ENCODE measurements at places on chromosomes 11 and 22. TPM values are rescaled to one million over a fixed set of nuclear protein-coding genes. Genes with fewer than 3 reads are reported as not detected.
A peak's percentile ranks its signal among the peaks of the same experiment; 100 is the strongest.

Gene SLC17A6
- 0.31 TPM for total RNA-seq

- H3K27ac ChIP-seq, result no peak overlapping the region
- DNase-seq, result peak; percentile 79
- no peaks in the 10 kb centered on the region for H3K27me3 ChIP-seq
- no peak overlapping the region for H3K4me3 ChIP-seq
Observed at GRCh38 chr11:19938169-19938856, 222.0 kb downstream of the DBX1 start.

DNA sequence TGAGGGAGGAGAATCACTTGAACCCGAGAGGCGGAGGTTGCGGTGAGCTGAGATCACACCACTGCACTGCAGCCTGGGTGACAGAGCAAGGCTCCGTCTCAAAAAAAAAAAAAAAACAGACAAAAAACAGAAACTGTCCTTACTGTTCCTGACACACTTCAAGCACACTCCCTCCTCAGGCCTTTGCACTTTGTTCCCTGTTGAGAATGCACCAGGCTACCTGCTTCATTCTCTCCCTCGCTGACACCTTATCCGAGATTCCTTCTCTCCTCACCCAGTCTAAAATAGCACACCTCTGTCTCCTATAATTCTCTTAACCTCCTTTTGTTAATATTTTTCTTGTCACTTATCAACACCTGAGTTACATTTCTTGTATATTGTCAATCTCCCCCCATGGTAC, 32.3 kb upstream of the TECTA start:
- H3K27ac ChIP-seq, result no peak overlapping the region
- H3K4me3 ChIP-seq, result no peak overlapping the region
- H3K27me3 ChIP-seq, result no peaks in the 10 kb centered on the region
- no peak for DNase-seq
- H3K4me1 ChIP-seq, result peaks cover 12% of the 10 kb centered on the region

DNA sequence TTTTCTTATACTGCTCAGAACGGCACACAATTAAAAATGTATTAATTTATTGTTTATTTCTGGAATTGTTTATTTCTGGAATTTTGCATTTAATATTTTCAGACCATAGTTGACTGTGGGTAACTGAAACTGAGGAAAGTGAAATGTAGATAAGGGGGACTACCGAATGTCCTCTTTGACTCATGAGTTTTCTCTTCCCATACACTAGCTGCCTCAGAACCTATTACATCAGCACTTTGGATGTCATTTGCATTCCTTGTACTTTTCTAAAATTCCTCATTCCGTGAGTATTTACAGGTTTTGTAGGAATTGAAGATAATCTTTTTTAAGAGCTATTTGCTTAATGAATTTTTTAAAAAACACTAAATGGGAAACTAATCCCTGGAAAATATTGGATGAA, 29.8 kb downstream of the ZC3H12C start:
- no peaks in the 10 kb centered on the region for H3K36me3 ChIP-seq
- no peak overlapping the region for H3K4me3 ChIP-seq
- peak; percentile 6 for DNase-seq
- peaks cover 8% of the 10 kb centered on the region for H3K4me1 ChIP-seq
- no peaks in the 10 kb centered on the region for H3K27me3 ChIP-seq

GRCh38 chr22:36940676-36941075, 27.2 kb downstream of the CSF2RB start:
- no peaks in the 10 kb centered on the region for H3K27me3 ChIP-seq
- H3K4me1 ChIP-seq, result no peaks in the 10 kb centered on the region
- no peak overlapping the region for H3K27ac ChIP-seq
- DNase-seq, result peak; percentile 44
- no peaks in the 10 kb centered on the region for H3K36me3 ChIP-seq
- H3K4me3 ChIP-seq, result no peak overlapping the region

- no peaks in the 10 kb centered on the region for H3K4me1 ChIP-seq
- H3K27me3 ChIP-seq, result peaks cover under 1% of the 10 kb centered on the region
- no peak for DNase-seq
Observed at GRCh38 chr22:19733755-19734154, 10.4 kb downstream of the GP1BB start.

DNA sequence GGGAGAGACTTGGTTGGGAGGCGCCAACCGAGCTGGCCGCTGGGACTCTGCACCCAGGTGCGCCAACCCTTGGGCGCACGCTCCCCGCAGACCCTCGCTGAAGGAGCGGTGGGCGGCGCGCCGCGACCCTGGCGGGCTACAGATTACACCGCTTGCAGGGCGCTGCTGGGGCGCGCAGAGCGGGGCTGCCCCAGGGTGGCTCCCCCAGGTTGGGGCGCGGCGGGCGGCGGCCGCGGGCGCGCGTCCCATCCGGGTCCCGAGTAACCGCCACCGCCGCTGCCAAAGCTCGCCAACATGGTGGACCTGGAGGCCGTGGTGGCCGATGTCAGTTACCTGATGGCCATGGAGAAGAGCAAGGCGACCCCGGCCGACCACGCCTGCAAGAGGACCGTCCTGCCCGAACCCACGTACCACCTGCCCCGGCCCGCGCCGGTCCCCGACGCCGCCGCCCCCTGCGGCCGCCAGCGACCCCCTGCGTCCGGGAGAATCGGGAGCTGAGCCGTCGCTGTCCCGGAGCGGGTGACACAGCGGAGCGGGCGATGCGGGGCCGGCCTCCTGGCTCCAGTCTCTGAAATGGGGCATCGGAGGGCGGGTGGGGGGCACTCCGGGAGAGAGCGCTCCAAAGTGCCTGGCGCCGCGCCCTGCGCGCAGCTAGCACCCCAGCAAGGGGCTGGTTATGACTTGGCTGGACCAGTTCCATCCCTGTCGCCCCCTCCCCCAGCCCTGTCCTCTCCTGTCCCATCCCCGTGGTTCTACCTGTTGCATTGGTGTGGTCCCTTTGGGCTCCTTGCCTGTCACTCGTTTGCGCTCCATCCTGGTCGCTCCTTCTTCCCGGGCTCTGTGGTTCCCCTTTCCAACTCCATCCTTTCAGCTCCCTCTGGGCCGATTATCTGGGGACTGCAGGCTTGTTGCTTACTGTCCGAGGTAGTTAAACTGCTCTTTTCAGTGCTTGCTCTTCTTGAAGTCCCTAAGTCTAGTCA, 143.3 kb upstream of the GRK3 start:
- H3K4me3 ChIP-seq, result peak overlapping the region; percentile 76
- H3K36me3 ChIP-seq, result no peaks in the 10 kb centered on the region
- peaks cover 68% of the 10 kb centered on the region for H3K27me3 ChIP-seq
- no peak overlapping the region for H3K27ac ChIP-seq
- peak; percentile 95 for DNase-seq
- H3K4me1 ChIP-seq, result peaks cover 23% of the 10 kb centered on the region

- H3K4me1 ChIP-seq, result peaks cover 5% of the 10 kb centered on the region
- H3K27ac ChIP-seq, result no peak overlapping the region
- H3K4me3 ChIP-seq, result no peak overlapping the region
- peaks cover 62% of the 10 kb centered on the region for H3K27me3 ChIP-seq
- no peaks in the 10 kb centered on the region for H3K36me3 ChIP-seq
- DNase-seq, result no peak
Observed at GRCh38 chr22:37069719-37070118, 18.2 kb downstream of the KCTD17 start.

Gene OR8G1
- total RNA-seq, result not detected

- H3K4me3 ChIP-seq, result no peak overlapping the region
- H3K36me3 ChIP-seq, result no peaks in the 10 kb centered on the region
- H3K4me1 ChIP-seq, result no peaks in the 10 kb centered on the region
- no peaks in the 10 kb centered on the region for H3K27me3 ChIP-seq
Observed at GRCh38 chr22:25848954-25849353, 107.0 kb downstream of the MYO18B start.

DNA sequence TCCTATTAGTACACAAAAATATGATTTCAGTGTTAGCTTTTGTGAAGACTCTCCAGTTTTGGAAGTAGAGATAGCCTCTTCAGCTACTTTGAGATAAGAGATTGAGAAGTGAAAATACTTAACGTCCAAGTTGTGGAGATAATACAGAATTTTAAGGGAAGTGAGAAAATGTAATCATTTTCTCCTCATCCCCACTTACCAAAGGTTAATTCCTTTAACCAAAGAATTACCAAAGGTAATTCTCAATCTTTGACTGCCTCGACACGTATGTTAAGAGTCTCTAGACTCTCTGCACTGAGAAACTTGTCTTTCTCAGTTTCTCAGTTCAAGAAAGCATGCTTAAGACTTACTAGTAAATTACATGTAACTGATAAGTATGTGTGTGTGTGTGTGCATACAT, 15.3 kb downstream of the C11orf54 start:
- no peak for DNase-seq
- no peak overlapping the region for H3K4me3 ChIP-seq
- H3K27me3 ChIP-seq, result no peaks in the 10 kb centered on the region
- peaks cover 37% of the 10 kb centered on the region for H3K36me3 ChIP-seq

Gene C11orf16
- total RNA-seq, result not detected

DNA sequence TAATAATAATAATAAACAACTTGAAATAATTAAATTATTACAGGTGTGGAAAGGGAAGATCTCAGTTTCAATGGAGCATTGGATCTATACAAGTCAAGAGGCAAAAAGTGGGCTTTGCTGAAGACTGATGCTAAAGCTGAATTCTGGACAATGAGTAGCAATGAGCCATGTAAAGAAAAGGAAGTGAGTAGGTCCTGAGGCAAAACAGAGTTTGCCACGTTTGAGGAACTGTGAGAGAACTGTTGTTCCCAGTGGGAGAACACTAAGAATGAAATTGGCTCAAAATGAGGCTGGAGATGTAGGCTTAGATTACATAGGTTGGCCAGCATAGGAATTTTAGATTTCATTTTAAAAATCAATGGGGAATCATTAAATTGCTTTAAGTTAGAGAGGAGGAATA, 33.9 kb upstream of the TEAD1 start:
- H3K4me3 ChIP-seq, result no peak overlapping the region
- peaks cover 5% of the 10 kb centered on the region for H3K4me1 ChIP-seq
- no peak for DNase-seq
- no peaks in the 10 kb centered on the region for H3K36me3 ChIP-seq
- H3K27me3 ChIP-seq, result no peaks in the 10 kb centered on the region

Gene DMC1
- 5.0 TPM for total RNA-seq

GRCh38 chr11:328012-328411, 7.4 kb upstream of the IFITM3 start:
- no peak for DNase-seq
- H3K4me3 ChIP-seq, result no peak overlapping the region
- peak overlapping the region; percentile 32 for H3K27ac ChIP-seq
- peaks cover 6% of the 10 kb centered on the region for H3K4me1 ChIP-seq
- H3K36me3 ChIP-seq, result no peaks in the 10 kb centered on the region

DNA sequence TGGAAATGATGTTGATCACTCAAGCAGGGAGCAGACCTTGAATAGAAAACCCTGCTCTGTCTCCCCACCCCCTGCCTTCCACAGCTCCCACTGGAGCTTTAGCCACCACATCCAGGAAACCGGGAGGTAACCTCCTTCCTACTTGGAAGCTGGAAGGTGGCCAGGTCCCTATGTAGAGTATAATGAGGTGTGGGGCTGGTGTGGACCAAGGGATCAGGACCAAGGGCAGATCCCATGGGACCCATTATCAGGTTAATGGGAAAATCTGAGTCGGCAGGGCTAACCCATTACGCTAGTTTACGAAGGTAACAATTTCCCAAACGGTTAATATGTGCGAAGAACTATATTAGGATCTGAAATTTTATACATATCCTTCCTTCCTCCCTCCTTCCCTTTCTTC, 321.9 kb downstream of the MIAT start:
- H3K36me3 ChIP-seq, result no peaks in the 10 kb centered on the region
- H3K4me3 ChIP-seq, result no peak overlapping the region
- no peaks in the 10 kb centered on the region for H3K27me3 ChIP-seq
- H3K4me1 ChIP-seq, result no peaks in the 10 kb centered on the region
- peak; percentile 70 for DNase-seq

DNA sequence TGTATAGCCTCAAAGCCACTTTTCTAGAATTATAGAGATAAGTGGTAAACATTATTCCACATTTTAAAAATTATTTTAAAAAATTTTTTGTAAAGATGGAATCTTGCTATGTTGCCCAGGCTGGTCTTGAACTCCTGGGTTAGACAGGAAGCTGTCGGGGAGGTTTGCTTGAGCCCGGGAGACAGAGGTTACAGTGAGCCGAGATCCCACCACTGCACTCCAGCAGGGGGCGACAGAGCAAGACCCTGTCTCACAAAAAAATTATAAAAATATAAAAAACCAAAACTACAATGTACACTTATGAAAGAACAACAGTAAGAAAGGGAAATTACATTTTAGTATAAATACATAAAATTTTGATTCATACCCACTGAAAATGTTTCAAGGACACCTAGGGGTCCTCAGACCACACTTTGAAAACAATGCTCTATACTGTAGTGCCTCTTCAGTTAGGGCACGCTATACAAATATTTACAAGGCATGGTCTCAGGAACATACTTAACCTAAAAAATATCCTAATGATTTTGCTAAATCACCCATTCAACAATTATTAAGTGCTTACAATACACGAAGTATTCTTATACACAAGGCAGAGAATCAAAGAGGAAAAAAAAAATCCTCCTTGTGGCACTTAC, 111.2 kb downstream of the MRTFA start:
- H3K4me3 ChIP-seq, result no peak overlapping the region
- peak; percentile 72 for DNase-seq

DNA sequence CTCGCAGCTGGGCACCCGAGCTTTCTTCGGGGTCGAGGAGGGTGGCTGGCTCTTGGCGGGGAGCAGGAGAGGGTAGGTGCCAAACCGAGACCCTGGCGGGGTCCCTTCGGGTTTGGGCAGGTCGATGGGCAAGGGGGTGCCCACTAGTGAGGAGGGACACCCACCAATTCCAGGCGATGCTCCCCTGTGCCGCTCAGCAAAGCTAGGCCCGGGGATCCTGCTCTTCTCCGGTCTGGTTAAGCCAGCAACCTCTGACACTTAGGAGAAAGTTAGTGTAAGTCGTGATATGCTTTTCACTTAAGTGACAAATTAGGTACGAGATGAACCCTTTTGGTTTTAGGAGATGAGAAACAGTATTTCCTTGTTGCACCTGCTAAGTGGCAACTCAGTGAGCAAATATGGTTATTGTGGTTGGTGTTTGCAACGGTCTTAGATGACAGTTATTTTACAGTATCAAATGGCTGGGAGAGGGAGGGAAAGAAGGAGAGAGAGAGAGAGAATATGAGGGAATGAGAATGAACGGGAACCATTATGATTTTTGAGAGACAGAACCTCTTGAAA, 565 bp downstream of the NUCB2 start:
- peaks cover 3% of the 10 kb centered on the region for H3K4me1 ChIP-seq
- DNase-seq, result peak; percentile 27
- peak overlapping the region; percentile 89 for H3K4me3 ChIP-seq
- H3K36me3 ChIP-seq, result no peaks in the 10 kb centered on the region
- H3K27ac ChIP-seq, result no peak overlapping the region

- H3K4me3 ChIP-seq, result no peak overlapping the region
- no peaks in the 10 kb centered on the region for H3K27me3 ChIP-seq
- H3K36me3 ChIP-seq, result no peaks in the 10 kb centered on the region
- peak; percentile 8 for DNase-seq
- H3K27ac ChIP-seq, result no peak overlapping the region
- peaks cover 14% of the 10 kb centered on the region for H3K4me1 ChIP-seq
Observed at GRCh38 chr11:17933708-17934107, 79.1 kb downstream of the SERGEF start.

Gene OR51B5
- total RNA-seq, result not detected

GRCh38 chr22:24736526-24737053, 37.9 kb downstream of the PIWIL3 start:
- H3K36me3 ChIP-seq, result no peaks in the 10 kb centered on the region
- H3K4me1 ChIP-seq, result peaks cover 5% of the 10 kb centered on the region
- no peak for DNase-seq
- H3K4me3 ChIP-seq, result no peak overlapping the region
- no peak overlapping the region for H3K27ac ChIP-seq
- H3K27me3 ChIP-seq, result no peaks in the 10 kb centered on the region

All from GM23338 (cell line).